ENCODE measurements at places on chromosomes 1 and 21.

DNA sequence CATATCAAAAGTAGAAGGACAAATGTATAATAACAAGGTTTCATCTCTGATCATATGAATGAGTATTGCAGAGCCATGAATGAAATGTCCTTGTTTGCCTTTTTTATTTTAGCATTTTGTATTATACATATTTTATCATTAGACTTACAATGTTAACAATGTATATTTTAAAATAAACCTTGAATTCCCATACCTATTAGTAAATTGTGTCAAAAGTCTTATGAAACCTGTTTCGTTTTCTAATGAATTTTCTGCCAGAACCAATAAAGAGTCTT is 646 bp downstream of the DNAJB4 start:
- no peak for DNase-seq
- peaks cover 6% of the 10 kb centered on the region for H3K4me1 ChIP-seq
- no peaks in the 10 kb centered on the region for H3K36me3 ChIP-seq

GRCh38 chr1:154129391-154129970 is 25.4 kb downstream of the NUP210L start:
- no peaks in the 10 kb centered on the region for H3K4me1 ChIP-seq
- no peaks in the 10 kb centered on the region for H3K27me3 ChIP-seq
- H3K27ac ChIP-seq: no peak overlapping the region
- H3K36me3 ChIP-seq: no peaks in the 10 kb centered on the region
- H3K4me3 ChIP-seq: no peak overlapping the region

GRCh38 chr1:153649137-153649862 is 9.2 kb upstream of the SNAPIN start:
- no peak overlapping the region for H3K4me3 ChIP-seq
- DNase-seq: peak; percentile 60
- H3K36me3 ChIP-seq: peaks cover 26% of the 10 kb centered on the region
- no peaks in the 10 kb centered on the region for H3K27me3 ChIP-seq
- H3K27ac ChIP-seq: no peak overlapping the region
- peaks cover 10% of the 10 kb centered on the region for H3K4me1 ChIP-seq

DNA sequence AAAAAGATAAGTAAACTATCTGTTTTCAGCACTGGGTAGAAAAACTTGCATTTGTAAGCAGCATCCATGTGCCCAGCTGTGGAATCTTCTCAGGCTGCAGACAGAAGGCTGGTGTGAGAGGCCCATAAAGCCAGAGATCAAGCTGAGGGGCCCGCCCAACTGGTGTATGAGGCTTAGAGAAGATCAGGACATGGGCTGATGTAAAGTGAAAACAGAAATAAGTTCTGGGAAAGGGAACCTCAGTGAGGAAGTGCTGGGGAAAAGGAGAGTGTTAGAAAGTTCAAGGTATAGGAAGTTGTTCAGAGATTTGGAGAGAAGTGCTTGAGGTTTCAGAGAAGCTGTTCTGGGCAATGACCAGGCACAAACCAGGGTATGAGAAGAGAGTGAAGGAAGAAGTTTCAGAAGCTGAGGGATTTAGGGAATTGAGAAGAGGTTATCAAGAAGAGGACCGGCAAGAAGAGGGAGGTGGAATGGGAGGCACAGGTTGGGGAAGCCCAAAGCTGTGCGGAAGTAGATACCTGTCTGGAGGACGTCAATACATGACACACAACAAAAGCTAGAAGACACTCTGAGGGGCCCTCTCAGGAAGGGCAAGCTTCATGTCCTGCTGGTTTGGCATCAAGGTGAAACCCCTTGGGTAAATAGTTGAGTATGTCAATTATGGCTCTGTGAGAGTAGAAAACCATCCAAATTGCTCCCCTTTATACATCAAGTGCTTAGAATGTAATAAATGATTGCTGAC is 2.7 kb upstream of the CD5L start:
- H3K4me3 ChIP-seq: no peak overlapping the region
- no peak overlapping the region for H3K27ac ChIP-seq
- no peaks in the 10 kb centered on the region for H3K36me3 ChIP-seq
- no peak for DNase-seq
- no peaks in the 10 kb centered on the region for H3K27me3 ChIP-seq
- H3K4me1 ChIP-seq: no peaks in the 10 kb centered on the region

DNA sequence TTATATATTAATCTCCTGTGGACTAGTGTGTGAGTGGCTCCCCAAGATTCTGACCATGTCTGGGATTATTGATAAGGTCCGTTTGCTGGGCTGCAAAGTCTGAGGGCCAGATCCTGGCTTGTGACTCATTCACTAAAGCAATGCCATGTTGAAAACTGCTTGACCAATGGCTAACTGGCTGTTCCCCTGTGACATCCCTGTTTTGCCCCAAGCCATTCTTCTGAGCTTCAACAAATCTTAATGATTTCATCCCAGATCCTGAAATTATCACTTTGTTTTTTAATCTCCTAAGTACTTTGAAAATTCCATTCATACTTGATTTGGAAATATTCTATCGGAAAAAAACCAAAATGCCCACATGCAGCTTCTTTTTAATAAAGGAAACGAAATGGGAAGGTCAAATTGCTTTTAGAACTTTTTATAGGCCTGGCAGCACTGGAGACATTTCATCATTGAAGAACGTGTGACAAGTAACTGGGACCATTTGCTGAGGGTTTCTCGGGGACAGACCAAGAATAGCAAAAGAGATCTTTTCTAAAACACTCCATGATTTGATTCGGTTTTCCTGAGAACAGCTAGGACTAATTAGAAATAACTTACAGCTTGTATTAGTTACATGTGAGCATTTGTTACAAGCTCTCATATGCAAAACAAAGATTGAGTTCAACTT is 121.3 kb downstream of the TGFB2 start:
- no peaks in the 10 kb centered on the region for H3K36me3 ChIP-seq
- H3K27me3 ChIP-seq: no peaks in the 10 kb centered on the region
- no peak overlapping the region for H3K27ac ChIP-seq
- no peak for DNase-seq
- no peaks in the 10 kb centered on the region for H3K4me1 ChIP-seq

DNA sequence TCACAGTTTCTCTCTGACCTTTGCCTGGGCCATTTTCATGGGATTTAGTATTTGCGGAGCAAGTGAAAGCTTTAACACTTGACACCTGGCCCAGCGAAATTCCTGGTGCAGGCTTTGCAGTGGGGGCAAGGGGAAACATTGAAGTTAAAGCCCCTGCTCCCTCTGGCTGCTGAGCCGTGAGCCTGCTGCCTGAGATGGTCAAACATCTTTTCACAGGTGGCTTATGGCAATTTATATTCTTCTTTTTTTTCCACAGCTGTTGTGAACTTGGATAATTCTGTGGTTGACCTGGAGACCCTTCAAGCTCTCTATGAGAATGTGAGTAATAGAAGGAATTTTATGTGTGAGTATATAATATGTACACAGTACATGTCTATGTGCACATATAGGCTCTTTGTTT is 202.9 kb downstream of the FMN2 start:
- H3K27me3 ChIP-seq: no peaks in the 10 kb centered on the region
- no peak overlapping the region for H3K4me3 ChIP-seq
- DNase-seq: peak; percentile 83
- H3K36me3 ChIP-seq: peaks cover 40% of the 10 kb centered on the region

- peaks cover 97% of the 10 kb centered on the region for H3K27me3 ChIP-seq
- peak within 1 kb of the TSS; percentile 81 for H3K4me3 ChIP-seq
- peak; percentile 88 for DNase-seq
- peaks cover 12% of the 10 kb centered on the region for H3K4me1 ChIP-seq
Observed at GRCh38 chr1:220879076-220879508, at the start of gene HLX. Gene HLX, plus strand, starts transcription at chr1:220879443. Its CDS starts 415 bp downstream, at chr1:220879858.

- no peak overlapping the region for H3K4me3 ChIP-seq
- H3K27me3 ChIP-seq: no peaks in the 10 kb centered on the region
- H3K36me3 ChIP-seq: no peaks in the 10 kb centered on the region
- H3K27ac ChIP-seq: no peak overlapping the region
Observed at GRCh38 chr1:152458384-152459185, 44.5 kb upstream of the CRNN start.

DNA sequence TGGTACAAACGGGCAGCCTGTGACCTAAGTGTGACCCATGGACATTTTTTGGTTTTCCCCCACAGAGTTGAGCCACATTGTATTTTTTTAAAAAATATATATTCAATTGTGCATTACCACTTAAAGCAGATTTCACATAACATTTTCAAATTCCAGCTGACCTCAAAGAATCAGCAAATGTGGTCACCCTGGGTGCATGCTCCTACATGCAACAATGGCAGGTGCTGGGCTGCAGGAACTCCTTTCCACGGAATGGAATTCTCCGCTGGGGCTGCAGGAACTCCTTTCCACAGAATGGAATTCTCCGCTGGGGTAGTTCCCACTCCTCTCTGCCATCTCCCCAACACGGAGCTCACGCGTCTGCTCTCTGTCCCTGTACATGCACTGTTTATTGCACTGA is 68.7 kb downstream of the MAP10 start:
- no peak overlapping the region for H3K27ac ChIP-seq
- no peak for DNase-seq
- H3K27me3 ChIP-seq: no peaks in the 10 kb centered on the region
- H3K4me3 ChIP-seq: no peak overlapping the region
- H3K4me1 ChIP-seq: no peaks in the 10 kb centered on the region
- no peaks in the 10 kb centered on the region for H3K36me3 ChIP-seq

DNA sequence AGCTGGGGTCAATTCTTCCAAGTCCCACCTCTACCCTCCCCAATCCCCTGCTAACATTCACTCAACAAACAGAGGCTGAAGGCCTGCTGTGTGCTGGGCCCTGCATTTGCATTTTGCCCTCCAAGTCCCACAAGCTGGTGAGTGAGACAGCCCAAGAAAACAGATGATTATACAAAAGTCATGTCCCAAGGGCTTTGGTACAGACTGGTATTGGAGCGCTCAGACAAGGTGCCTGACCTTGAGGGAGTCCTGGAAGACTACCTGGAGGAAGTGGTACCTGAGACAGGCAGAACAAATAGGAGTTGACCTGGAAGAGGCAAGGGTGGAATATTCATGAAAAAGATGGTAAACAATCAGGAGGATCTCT is 4.2 kb downstream of the LMOD1 start:
- peak overlapping the region; percentile 36 for H3K27ac ChIP-seq
- no peaks in the 10 kb centered on the region for H3K36me3 ChIP-seq
- H3K4me1 ChIP-seq: peaks cover 3% of the 10 kb centered on the region
- peak overlapping the region; percentile 61 for H3K4me3 ChIP-seq

DNA sequence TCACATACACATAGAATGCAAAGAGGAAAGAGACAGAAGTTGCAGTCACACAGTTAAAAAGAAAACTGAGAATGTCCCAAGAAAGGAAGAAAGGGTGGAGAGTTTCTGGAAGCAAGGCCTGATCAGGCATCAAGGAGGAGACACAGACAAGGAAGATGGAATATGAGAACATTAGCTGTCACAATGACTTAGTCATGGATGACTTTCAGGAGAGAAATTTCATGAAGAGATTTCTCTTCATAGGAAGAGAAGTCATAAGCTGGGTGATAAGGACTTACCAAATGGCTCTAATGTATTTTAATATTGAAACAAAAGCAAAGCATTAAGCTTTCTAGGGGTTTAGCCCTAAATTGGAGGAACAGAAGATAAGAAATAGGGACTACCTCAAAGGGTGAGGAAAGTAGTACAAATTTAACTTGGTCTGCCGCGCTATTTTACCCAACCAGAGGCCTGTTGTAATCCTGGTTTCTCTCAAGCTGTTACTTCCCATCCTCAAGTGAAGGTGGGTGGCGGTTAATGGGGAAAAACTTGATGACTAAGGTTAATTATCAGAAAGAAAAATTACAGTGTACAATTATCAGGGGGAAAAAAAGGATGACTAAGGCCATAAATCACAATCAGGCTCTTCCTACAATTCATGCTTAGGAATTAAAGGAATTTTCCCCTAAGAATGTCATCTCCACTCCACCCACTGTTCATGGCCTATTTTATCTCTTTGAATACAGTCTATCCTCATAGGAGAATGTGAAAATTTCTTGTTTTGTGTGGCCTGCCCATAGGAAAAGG is 93.9 kb upstream of the ADGRL2 start:
- no peaks in the 10 kb centered on the region for H3K36me3 ChIP-seq
- no peak overlapping the region for H3K27ac ChIP-seq
- no peaks in the 10 kb centered on the region for H3K27me3 ChIP-seq
- no peak for DNase-seq

DNA sequence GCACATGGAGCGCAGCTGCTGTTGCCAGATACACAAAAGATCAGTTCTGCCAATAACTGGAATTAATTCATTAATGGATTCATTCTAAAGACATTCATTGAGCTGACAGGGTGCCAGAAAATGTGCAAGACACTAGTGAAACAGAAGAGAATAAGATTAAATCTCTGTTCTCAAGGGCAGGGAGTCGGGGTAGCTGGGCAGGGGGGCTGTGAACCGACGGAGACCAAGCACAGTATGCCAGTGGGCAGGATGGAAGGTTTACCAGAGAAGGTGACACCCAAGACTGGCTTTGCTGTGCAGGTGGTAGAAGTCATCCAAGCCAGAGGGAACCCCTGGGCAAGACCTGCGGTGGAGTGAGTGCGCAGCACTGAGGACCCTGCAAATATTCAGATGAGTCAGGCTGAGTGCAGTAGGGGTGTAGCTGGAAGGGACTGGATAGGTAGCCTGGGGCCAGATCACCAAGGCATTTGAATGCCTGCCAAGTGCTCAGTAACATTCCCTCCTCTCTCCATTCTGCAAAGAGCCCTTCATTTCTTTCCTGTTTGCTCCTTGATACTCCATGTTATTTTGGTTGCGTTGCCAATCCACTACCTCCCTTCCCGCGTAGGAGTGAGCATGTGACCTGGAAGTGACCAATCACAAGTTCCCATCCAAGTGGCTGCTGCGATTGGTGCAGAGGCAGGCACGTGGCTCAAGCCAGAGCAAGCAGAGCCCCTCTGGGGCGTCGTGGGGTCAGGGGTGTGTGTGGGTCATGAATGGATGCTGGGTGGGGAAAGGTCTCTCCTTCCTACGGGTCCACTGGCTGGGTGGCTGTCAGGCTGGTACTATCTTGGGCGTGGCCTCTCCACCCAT is 413.1 kb downstream of the PTPRU start:
- no peaks in the 10 kb centered on the region for H3K36me3 ChIP-seq
- H3K4me3 ChIP-seq: no peak overlapping the region
- H3K27me3 ChIP-seq: no peaks in the 10 kb centered on the region
- H3K4me1 ChIP-seq: no peaks in the 10 kb centered on the region
- H3K27ac ChIP-seq: no peak overlapping the region

GRCh38 chr1:17301767-17302166 is 6.2 kb upstream of the PADI4 start:
- no peaks in the 10 kb centered on the region for H3K27me3 ChIP-seq
- no peaks in the 10 kb centered on the region for H3K36me3 ChIP-seq

DNA sequence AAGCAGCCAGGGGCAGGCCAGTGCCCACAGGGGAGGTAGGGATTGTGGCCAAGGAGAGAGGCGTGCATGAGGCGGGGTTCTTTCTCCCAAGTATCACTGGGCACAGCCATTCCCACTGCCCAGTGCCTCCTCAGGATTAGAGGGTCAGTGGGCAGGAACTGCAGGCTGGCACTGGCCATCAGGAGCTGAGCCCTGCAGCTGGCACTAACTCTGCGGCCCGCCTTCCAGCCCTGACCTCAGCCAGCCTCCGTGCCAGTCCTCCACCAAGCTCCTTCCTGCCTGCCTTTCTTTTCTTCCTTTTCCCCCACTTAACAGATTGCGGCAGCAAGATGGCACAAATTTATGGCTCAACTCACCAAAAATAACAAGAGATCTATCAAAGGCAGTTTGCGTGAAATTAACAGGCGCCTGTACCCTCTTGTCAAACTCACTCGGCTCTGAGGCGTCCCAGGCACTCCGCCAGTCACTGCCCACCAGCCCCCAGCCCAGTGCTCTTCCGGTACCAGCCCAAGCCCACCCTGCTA is 11.1 kb downstream of the ADGRB2 start:
- no peak overlapping the region for H3K27ac ChIP-seq
- no peak overlapping the region for H3K4me3 ChIP-seq
- H3K4me1 ChIP-seq: peaks cover 5% of the 10 kb centered on the region

- peak overlapping the region; percentile 97 for H3K27ac ChIP-seq
- no peaks in the 10 kb centered on the region for H3K27me3 ChIP-seq
- H3K4me3 ChIP-seq: no peak overlapping the region
Observed at GRCh38 chr1:168613691-168614231, 37.4 kb downstream of the XCL1 start.

Data from endodermal cell (in vitro differentiated cells).